ENCODE measurements at places on chromosomes 1 and 21.

DNA sequence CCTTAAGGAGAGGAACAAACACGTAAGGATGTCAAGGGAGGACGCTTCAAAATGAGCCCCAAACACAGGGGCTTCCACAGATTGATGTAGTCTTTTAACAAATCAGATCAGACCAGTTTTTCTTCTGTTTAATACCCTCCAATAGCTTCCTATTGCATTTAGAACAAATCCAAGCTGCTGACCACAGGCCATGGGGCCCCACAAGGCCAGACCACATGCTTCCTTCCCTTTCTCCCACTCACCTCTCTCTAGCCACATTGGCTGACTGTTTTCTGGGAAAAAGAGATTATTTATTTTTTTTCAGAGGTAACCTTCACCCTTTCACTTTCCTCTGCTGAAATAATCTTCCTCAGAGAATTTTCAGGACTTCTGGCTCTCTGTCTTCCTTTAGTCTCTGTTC, 380.6 kb downstream of the SIPA1L2 start:
- DNase-seq = no peak

DNA sequence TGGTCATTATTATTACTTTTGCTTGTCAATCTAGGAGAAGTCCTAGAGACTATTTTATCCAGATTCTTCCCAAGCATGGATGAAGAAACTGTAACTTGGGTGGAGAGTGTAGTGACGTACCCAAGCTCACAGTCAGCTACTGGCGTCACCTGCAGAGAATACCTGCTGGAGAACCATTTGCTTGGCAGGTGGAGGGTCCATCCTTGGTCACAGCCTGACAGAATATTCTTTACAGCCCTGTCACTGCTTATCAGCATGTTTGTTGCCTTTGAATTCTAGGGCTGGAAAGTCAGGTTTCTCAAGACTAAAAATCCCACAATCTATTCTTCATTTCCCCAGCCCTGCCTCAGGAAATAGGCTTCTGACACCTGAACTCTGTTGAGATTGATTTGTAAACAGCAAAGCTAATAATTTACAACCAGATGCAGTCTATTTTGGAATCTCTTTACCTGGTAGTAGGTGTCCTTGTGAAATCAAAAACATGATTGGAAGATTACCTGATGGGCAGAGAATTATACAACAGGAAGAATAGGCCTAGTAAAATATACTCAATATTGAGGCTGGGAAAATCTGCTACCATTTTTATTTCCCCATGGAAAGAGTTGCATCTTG, 100.4 kb upstream of the ZNF644 start:
- DNase-seq = no peak

GRCh38 chr1:170498876-170499275, 33.1 kb upstream of the GORAB start:
- DNase-seq = no peak

DNA sequence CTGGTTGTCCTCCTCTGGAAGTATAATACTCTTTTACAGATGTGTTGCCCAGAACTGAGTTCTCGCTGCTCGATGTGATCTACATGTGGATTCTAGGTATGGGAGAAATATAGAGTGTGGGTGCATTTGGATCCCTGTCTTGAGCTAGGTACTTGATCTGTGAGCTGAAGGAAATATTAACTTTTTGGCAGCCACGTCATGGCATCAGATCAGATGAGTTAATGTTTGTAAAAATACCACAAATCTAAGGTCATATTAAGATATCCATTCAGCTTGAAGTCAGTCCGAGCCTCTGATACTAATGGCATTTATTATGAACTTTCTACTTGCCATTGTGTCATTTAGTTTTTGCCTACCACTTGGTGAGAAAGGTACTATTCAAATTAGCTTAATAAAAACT, 24.6 kb downstream of the MAPKAPK2 start:
- DNase-seq = no peak

- DNase-seq = no peak
Measured at GRCh38 chr21:29193901-29194300, 63.5 kb downstream of the MAP3K7CL start.

DNA sequence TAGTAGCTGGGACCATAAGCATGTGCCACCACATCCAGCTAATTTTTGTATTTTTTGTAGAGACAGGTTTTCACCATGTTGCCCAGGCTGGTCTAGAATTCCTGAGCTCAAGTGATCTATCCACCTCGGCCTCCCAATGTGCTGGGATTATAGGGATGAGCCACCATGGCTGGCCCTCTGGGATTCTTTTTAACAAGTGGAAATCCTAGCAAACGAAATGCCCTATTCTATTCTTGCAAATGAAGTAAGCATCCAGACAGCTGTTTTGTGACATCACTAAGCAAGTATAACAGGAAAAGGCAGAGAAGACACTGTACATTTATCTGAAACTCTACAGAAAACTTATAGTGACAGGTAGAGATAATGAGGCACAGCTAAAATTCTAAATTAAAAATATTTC, 86.4 kb downstream of the DDAH1 start:
- no peak for DNase-seq

GRCh38 chr1:83626603-83627002, 372.3 kb downstream of the TTLL7 start:
- DNase-seq = no peak

DNA sequence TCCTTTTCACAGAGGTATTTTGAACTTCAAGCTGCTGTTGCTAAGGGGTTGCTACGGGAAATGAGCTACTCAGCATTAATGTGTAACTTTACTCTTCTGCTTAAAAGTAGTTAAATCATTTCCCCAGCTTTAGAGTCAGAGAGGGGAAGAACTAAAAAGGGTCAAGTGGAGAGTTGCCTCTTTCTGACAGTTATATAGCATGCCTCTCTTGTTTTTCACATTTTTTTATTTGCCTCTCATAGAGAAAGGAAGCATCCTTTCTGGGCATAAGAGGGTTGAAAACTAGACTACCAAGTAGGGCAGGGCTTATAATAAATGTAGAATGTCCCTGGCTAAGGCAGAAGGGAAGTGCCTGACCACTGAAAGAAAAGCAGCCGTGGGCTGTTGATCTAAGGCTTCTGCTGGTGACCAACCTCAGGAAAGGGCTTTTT, 10.1 kb upstream of the ELAVL4 start:
- no peak for DNase-seq

GRCh38 chr21:42006765-42007164, 3.4 kb downstream of the ZBTB21 start:
- DNase-seq = no peak

- no peak for DNase-seq
Measured at GRCh38 chr1:89607586-89608318, 25.2 kb upstream of the LRRC8C start.

GRCh38 chr1:24286246-24287010, 32.7 kb upstream of the GRHL3 start:
- DNase-seq = no peak

DNA sequence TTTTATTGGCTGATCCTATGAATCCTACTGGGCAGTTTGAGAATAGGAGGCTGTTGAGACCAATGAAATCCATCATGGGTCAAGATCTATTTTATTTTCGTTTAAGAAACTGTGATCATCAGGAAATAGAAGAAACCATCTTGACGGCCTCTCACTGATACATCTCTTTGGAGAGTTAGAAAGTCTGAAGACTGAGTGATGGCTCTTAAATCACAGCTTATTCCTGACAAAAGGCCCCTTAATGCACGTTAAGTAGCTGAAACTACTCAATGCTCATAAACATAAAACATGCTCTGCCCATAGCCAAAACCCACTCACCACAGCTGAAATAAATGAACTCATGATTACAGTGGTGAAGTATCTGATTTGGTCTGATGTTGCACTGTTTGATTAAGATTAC, 784.5 kb upstream of the NEGR1 start:
- DNase-seq = no peak
